ENCODE measurements at places on chromosomes 16 and 17.

DNA sequence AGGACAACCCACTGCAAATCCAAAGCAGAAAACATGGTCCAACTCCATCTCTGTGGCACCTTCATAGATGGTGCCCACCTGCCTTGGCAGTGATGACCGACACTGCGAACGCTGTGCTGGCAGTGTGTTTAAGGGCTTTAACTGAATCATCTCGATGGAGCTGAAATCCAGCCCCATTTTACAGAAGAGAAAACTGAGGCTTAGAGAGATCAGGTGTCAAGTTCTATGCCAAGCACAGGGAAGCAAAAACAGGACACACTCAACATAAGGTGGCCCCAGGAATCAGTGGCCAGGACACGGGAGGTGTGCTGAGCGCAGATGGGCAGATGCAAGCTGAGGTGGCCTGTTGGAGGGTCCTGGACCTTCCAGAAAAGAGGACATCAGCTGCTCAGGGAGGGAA, 10.7 kb upstream of the TCF25 start:
- DNase-seq, result no peak

GRCh38 chr17:50055426-50056216, at the start of gene ITGA3:
Gene ITGA3, plus strand, starts transcription at chr17:50056110. Its CDS starts 330 bp downstream, at chr17:50056440.
- peak; percentile 83 for DNase-seq

- no peak for DNase-seq
Measured at GRCh38 chr17:238964-239259, 57.5 kb upstream of the DOC2B start.

DNA sequence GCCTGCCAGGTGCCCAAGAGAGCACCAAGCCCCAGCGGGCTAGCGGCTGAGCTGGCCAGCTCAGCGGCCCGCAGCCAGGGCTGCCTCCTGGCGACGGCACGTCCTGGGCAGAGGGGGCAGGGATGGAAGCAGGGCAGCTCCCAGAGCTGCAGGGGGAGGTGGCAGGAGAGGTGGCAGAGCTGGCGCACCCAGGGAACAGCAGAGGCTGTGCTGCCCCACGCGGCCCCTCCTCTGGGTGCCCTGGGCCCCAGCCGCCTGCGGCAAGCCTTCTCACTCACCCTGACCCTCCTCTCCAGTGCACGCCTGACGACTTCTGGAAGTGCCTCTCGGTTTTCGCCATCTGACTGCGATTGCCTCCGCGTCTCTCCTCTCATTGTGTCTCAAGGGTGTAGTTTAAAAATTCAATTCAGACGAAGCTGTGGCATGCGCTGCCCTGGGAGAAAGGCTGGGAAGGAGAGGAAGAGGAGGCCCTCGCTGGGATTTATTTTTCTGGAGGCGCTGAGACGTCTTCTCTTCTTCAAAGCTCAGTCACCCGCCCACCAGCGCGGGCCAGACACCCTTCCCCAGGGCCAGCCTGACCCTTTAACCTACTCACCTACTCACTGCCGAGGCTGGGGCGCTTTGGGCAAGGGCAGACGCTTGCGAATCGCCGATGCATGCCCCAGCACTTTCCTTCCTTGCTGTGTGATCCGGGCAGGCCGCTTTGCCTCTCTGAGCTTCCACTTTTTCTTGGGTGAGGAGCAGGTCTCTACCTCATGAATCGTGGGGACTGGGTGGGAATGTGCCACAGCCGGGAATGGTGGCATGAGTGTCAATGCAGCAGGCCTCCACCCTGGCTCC, 24.9 kb downstream of the GSE1 start:
- no peak for DNase-seq

DNA sequence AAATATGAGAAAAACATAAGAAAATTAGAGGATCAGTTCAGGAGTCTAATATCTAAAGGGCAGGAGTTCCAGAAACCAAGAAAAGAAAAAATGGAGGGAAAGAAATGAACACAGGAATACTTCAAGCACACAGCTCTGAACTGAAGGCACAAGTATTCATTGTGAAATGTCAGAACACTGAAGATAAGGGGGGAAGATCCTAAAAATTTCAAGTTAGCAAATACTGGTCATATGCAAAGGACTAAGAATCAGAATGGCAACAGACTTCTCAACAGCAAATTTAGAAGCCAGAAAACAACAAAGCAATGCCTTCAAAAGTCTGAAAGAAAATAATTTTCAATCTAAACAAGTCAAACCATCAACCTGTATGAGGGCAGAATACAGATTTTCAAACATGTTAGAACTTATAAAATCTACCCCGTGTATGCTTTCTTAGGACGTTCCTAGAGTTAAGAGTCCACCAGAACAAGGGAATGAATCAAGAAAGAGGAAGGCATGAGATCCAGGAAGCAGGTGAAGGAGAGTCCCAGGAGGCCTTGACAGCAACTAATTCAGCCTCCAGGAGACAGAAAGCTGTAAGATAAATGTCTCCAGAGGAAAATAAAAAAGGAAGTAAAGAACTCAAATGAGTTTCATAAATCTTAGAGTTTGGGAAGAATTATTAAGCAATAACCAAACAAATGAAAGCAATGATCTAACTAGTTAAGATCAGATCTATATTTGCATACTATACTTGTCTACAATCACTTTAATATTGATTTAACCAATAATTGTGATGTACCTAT, 2.8 kb downstream of the BRD7 start:
- DNase-seq, result no peak

Data from choroid plexus epithelial cell (primary cell).